ENCODE measurements at places on chromosomes 11 and 22. TPM values are rescaled to one million over a fixed set of nuclear protein-coding genes. Genes with fewer than 3 reads are reported as not detected.

Gene TTLL12
- 30.6 TPM for total RNA-seq

Gene CLCF1
- under 0.01 TPM for total RNA-seq

Gene FZD4
- total RNA-seq, result 19.6 TPM

Gene MS4A3
- 0.41 TPM for total RNA-seq

Gene OR6T1
- total RNA-seq, result not detected

Gene SLC5A1
- total RNA-seq, result not detected

Gene SLC22A8
- total RNA-seq, result 1.2 TPM

Gene SLC17A6
- total RNA-seq, result 11.8 TPM

Gene SSTR3
- total RNA-seq, result 0.41 TPM

Gene FIBIN
- 6.5 TPM for total RNA-seq

Gene RASGRP2
- 24.9 TPM for total RNA-seq

Gene OR5A2
- not detected for total RNA-seq

Gene BSCL2
- total RNA-seq, result 149 TPM

Gene H19
- 9.8 TPM for total RNA-seq

Gene TMEM191C
- total RNA-seq, result 2.4 TPM

Gene KDM4E
- total RNA-seq, result not detected

Gene C11orf65
- total RNA-seq, result 0.41 TPM

Gene BTG4
- total RNA-seq, result not detected

Measured in frontal cortex (tissue), 4 donors.